ENCODE measurements at places on chromosomes 7 and 10. TPM values are rescaled to one million over a fixed set of nuclear protein-coding genes. Genes with fewer than 3 reads are reported as not detected.

GRCh38 chr10:132544744-132545658 lies 7.4 kb downstream of the INPP5A start:
- peak; percentile 72 for DNase-seq

DNA sequence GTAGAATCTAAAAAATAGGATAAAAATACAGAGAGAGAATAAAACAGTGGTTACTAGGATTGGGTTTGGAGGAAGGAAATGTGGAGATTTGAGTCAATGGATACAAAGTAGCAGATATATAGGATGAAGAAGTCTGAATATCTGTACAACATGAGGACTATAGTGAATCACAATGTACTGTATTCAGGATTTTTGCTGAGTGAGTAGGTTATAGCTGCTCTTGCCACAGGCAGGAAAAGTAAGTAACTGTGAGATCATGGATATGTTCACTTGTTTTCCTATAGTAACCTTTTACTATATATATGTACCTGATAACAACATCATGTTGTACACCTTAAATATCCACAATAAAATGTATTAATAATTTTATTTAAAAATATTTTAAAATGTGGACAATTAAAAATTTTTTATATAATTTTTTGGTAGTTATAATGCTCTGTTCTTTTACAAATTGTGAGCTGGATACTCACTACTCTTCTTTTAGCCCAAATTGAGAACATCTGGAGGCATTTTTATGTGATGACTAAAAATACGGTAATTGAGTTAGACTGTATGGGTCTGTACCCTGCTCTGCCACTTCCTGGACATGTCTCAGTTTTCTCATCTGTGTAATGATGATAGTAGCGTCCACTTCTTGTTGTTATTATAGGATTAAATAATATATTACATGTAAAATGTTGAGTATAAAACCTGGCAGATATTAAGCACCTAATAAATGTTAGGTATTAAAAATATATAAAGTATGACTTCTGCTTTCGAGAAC lies 439.1 kb downstream of the AUTS2 start:
- no peak for DNase-seq

GRCh38 chr10:121106611-121107010 lies 255.4 kb downstream of the WDR11 start:
- no peak for DNase-seq

DNA sequence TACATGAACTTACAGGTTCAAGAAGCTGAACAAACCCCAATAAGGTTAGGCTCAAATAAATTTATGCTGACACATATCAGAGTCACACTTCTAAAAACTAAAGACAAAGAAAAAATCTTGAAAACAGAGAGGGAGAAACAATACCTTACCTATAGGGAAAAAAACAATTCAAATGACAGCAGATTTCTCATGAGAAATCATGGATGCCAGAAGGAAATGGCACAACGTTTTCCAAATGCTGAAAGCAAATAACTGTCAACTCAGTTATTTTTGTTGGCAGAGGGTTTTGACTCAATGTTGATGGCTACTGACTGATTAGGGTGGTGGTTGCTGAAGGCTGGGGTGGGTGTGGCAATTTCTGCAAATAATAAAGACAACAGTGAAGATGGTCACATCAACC lies 239.4 kb downstream of the ARHGAP12 start:
- DNase-seq, result no peak

DNA sequence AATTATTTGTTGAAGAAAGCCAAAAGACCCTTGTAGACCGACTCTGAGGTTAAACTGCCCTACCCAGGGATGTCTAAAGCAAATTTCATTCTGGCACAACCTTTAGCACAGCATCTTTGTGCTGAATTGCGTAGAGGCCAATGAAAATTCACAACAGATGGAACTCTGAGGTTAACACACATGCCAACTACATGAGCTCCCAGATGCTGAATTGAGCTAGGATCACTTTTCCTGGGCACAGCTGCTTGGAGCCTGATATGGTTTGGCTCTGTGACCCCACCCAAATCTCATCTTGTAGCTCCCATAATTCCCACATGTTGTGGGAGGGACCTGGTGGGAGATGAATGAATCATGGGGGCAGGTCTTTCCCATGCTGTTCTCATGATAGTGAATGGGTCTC lies 158.0 kb upstream of the PTN start:
- no peak for DNase-seq

- DNase-seq, result no peak
Measured at GRCh38 chr10:81914736-81915503, 39.9 kb downstream of the NRG3 start.

SH2D4B gene
- total RNA-seq, result 0.12 TPM

SUGCT gene
- 2.6 TPM for total RNA-seq

PPP1R3C gene
- not detected for total RNA-seq

Measured in B cell (primary cell).